ENCODE measurements at places on chromosomes 4 and X.

- DNase-seq: no peak
Observed at GRCh38 chrX:115449742-115450141, 111.2 kb upstream of the PLS3 start.

DNA sequence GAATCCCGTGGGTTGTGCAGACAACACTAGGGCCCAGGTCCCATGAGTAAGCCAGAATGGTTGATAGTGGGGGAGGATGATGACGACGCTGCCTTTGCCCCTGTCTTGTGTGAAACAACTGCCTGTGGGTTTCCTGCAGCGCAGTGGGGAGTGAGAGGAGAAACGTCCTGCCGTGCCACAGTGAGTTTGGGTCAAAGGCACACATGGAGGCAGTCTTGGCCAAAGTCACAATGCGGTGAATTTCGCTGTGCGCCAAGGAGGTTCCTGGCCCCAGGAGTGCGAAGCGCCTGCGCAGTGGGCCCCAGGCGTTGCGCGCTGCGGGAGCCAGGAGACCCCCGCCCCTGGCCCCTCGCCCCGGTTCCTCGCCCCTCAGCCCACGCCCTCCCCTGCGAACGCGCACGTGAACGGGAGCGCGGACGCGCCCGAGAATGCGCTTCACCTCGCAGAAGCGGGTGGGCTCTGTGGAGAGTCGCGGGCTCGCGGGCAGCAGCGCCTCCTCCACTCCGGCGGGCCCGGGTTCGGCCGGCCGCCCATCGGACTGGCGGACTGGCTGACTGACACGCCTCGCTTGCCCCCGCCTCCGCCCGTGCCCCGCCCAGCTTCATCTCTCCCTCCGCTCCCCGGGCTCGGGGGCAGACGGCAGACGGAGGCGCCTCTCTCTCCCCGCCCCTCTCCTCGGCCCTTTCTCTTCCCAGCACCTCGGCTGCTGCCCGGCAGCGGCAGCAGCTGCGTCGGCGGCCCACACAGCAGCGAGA lies at the start of gene NUDT10:
Gene NUDT10 (plus strand): TSS at position 635 of the 755 bp plus-strand sequence. CDS start 144 bp downstream, outside the sequence.
- peak; percentile 53 for DNase-seq

GRCh38 chr4:21806991-21807390 lies 141.6 kb downstream of the KCNIP4 start:
- DNase-seq: no peak

DNA sequence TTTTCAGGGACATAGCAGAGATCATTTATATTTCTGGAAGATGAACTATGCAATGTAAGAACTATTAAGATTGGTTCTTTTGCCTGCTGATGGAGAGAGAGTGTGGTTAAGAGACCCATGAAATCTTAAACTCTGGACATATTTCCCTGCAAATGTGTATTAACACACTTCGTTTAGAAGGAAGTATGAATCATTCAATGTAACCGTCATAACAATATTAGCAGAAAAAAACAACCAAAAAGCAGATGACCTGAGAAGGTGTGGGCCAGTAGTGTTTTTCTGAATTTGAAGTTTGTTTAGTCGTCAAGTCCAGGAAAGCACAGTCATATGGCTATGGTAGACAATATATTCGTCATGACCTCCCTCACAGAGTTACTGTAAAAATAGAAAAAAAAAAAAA lies 2.5 kb upstream of the TMPRSS11D start:
- no peak for DNase-seq

DNA sequence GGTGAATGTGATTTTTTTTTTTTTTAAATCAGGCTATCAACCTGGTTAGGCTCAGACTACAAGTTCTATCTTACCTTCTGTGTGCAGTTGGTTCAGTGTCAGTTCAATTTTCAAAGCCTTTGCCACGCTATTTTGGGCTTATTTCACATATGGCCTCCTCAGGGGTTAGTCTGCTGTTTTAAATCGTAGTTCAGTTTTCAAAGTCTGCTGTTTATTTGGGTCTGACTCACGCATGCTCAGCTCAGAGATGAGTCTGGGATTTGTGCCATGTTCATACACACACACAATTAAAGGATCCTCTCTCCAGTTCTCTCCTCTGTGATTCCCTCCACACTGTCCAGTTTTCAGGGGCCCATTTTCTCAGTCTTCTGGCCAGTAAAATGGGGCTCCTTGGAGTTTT lies 32.3 kb upstream of the ZFX start:
- DNase-seq: no peak

DNA sequence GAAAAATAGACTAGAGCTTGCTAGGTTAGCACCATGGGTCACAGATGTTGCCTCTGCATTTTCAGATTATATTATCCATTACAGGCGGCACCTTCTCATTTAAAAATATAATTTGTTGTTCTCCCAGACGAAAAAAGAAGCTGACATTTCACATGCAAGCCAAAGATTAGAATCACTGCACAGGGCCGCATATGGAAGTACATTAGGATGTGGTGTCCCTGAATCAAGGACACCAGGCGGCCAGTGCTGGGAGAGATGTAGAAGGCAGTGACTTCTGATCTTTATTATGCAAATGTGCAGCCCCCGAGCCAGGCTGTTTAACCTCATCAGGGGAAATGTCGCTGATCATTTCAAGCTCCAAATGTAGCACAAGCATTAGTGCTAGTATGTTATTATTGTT lies 22.8 kb downstream of the REELD1 start:
- no peak for DNase-seq

DNA sequence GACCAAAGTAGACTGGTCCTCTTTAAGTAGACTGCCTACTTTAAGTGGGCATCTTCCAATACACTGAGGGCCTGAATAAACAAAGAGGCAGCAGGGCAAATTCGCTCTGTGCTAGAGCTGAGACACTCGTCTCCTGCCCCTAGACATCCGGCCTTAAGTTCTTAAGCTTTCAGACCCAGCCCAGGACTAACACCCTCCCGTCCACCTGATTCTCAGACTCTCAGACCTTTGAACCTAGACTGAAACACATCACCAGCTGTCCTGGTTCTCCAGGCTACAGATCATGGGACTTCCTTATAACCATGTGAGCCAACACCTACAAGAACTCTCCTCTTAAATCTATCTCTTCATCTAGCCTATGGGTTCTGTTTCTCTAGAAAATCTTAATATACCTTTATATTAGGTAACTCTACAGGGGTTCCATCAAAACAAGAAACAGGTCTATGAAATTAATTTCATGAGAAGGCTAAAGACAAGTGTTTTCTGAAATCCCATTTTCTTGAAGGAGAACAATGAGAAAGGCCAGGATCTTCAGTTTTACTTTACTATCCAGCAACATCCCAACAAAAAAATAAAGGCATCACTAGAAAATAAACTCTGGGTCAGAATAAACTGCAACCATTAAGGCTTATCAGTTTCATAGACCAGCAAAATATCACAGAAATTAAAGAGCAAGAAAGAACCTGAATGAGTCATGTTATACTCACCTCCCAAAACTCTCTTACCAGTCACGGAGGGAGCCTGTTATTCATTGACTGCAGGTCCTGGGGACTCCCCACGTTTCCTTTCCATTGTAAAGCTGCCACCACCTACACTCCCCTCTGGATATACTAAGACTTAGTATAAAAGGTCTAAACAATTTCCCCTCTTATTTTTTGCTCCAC lies 14.8 kb downstream of the ADGRA3 start:
- no peak for DNase-seq

DNA sequence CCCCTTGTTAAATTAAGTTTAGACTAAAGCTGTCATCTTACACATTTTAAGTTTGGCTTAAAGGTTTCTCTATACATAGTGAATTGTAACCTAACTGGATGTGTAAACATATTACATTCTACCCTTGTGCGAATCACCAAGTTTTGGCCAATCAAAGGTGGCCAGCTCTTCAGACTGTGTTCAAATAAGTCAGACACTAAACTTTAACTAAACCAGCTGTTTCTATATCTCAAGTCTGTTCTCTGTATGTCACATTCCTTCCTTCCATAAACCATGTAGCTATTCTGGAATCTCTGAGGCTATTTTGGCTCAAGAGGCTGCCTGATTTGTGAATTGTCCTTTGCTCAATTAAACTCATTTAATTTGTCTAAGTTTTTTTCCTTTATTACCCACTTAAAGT lies 6.7 kb downstream of the SULT1B1 start:
- DNase-seq: no peak

- DNase-seq: no peak
Observed at GRCh38 chr4:18840481-18840880, 818.9 kb upstream of the LCORL start.

DNA sequence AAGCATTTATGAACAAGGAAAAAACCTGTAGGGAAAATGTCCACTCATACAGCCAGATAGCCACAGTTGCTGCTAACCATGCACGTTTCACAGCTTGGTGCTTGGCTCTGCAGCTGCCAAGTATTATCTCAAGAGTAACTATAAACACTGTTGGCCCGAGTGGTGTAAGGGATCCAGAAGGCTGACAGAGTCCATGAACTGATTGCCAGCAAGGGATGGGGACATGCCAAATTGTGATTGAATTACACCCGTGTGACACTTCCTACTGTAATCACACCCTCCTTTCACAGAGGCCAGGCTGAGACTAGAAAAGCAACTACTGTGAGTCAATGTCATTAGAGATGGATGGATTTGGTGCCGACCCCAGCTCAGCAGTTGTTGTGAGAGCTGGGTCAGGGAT lies 223.9 kb upstream of the ANKRD50 start:
- DNase-seq: no peak

GRCh38 chr4:139659735-139660424 lies 5.7 kb upstream of the MGST2 start:
- no peak for DNase-seq
